ENCODE measurements at places on chromosomes 13 and 19. TPM values are rescaled to one million over a fixed set of nuclear protein-coding genes. Genes with fewer than 3 reads are reported as not detected.
A peak's percentile ranks its signal among the peaks of the same experiment; 100 is the strongest.

The PDCD2L gene
- 24.4 TPM for total RNA-seq

DNA sequence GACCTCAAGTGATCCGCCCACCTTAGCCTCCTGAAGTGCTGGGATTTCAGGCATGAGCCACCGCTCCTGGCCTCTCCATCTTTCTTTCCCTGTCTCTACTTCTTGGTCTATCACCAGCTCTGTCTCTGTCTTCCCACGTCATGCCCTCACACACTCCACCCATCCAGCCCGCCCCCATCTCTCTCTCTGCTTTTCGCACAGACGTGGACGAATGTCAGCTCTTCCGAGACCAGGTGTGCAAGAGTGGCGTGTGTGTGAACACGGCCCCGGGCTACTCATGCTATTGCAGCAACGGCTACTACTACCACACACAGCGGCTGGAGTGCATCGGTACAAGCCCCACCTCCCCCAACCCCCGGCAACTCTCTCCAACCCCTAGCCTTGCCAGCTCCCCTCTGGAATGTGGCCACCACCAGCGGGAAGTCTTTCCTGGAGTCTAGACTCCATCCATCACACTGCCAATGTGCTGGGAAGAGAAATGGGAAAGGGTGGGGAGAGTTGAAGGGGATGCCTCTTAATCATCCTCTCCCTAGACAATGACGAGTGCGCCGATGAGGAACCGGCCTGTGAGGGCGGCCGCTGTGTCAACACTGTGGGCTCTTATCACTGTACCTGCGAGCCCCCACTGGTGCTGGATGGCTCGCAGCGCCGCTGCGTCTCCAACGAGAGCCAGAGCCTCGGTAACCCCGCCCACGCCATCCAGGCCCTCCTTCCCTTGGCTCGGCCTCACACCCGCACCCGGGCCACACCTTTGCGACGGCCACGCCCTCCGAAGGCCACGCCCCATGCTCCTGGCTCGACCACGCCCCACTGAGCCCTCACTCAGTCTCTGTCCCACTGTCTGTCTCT, 22.5 kb downstream of the LTBP4 start:
- H3K27ac ChIP-seq: no peak overlapping the region
- H3K4me1 ChIP-seq: no peaks in the 10 kb centered on the region
- H3K27me3 ChIP-seq: no peaks in the 10 kb centered on the region
- DNase-seq: peak; percentile 43

The FCER2 gene
- total RNA-seq: not detected

GRCh38 chr13:112451512-112452379, 75.6 kb downstream of the SPACA7 start:
- H3K27me3 ChIP-seq: no peaks in the 10 kb centered on the region
- no peaks in the 10 kb centered on the region for H3K36me3 ChIP-seq
- DNase-seq: no peak
- H3K27ac ChIP-seq: no peak overlapping the region

GRCh38 chr13:62290542-62290941, 874.9 kb upstream of the PCDH20 start:
- H3K27ac ChIP-seq: no peak overlapping the region
- no peak overlapping the region for H3K4me3 ChIP-seq
- H3K36me3 ChIP-seq: no peaks in the 10 kb centered on the region
- H3K27me3 ChIP-seq: peaks cover 11% of the 10 kb centered on the region
- DNase-seq: no peak

DNA sequence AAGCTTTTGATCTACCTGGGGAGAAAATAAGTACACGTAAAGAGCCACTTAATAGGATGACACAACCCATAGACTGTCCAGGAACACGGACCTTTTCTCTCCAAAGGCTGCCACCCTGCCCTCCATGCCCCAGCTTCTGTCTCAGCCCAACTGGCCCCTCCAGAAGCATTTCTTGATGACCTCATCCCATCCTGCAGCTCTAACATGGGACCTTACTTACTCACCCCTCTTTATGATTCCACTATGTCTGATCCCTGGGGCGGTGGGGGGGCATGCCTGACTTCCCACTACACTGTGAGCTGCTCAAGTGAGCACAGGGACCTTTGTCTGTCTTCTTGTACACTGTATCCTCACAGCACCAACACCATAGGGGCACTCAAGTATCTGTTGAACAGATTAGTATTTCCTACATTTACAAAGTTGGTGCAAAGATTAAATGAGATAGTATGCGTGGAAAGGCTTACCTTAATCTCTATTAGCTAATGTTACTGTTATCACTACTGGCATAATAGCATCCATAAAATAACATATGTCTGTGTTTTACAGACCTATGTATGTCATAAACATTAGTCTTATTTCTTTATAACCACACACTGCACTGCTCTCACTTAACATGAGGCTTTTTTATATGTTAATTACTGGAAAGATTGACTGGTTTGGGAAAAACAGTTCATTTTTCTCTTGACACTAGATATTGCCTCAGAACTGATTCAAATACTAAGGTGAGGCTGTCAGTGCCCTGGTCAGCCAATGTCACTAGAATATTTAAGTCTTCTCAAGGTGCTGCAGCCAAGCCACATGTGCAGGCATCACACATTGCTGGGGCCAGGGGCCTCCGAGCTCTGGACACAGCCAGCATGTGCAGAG, 100.9 kb downstream of the FOXO1 start:
- peaks cover 86% of the 10 kb centered on the region for H3K36me3 ChIP-seq
- H3K4me3 ChIP-seq: no peak overlapping the region
- no peak for DNase-seq
- H3K27me3 ChIP-seq: no peaks in the 10 kb centered on the region
- peaks cover 28% of the 10 kb centered on the region for H3K4me1 ChIP-seq

DNA sequence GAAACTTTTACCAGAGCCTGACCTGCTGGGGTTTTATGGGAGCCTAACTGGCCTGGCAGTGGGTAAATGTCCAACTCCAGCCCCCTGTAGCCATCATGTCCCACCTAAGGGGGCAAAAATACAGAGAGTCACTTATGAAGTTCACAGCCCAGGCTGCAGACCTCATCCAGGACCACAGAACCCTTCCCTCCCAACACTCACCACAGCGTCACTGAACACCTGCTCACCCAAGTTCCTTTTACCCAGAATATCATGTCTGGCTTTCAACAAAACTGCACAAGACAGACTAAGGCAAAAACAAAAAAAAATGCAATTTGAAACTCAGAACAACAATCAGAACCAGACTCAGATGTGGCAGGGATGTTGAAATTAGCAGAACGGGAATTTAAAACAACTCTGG, 6.4 kb downstream of the CEACAM3 start:
- no peak for DNase-seq
- peaks cover 74% of the 10 kb centered on the region for H3K27me3 ChIP-seq
- no peak overlapping the region for H3K4me3 ChIP-seq
- no peak overlapping the region for H3K27ac ChIP-seq

The ZNF813 gene
- total RNA-seq: 2.0 TPM

DNA sequence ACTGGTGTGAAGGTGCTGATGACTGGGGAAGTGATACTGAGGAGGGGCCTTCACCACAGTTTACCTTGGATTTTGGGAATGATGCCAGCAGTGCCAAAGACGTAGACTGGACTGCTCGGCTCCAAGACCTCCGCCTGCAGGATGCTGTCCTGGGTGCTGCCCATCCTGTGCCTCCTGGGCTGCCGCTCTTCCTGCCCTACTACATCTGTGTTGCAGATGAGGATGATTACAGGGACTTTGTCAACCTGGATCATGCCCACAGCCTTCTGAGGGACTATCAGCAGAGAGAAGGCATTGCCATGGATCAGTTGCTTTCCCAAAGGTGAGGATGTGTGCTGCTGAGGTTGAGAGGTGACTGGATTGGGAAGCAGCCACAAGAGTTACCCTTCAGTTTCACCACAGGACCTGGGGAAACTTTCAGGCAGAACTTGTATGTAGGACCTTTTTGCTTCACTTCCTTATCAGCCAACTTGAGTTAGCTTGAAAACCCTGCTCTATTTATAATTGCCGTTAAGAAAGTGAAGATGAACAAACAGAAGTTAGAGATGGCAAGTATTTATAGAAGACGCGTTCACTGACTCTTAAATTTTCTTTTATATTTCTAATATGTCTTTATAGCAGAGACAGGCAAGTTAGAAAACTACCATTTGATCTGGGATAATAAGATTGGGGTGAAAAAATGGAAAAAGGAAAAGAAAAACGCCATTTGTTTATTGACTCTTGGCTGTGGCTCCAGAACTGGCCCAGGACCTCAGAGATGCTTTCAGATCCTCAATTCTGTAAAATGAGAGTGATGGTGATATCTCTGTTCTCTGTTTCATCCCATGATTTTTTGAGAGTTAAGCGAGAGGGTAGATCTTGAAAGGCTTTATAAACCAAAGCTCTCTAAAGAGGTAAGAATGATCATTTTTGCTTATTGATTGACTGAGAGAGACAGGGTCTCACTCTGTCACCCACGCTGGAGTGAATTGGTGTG, 5.3 kb downstream of the PDCD2L start:
- H3K27me3 ChIP-seq: no peaks in the 10 kb centered on the region
- DNase-seq: no peak
- peaks cover 39% of the 10 kb centered on the region for H3K36me3 ChIP-seq
- H3K4me3 ChIP-seq: no peak overlapping the region
